Uterus (tissue), 4 donors: ENCODE measurements at places on chromosomes 2 and 18. TPM values are rescaled to one million over a fixed set of nuclear protein-coding genes. Genes with fewer than 3 reads are reported as not detected.

The RNF125 gene
- total RNA-seq = 1.5 TPM

The NEU4 gene
- total RNA-seq = 0.29 TPM

DNA sequence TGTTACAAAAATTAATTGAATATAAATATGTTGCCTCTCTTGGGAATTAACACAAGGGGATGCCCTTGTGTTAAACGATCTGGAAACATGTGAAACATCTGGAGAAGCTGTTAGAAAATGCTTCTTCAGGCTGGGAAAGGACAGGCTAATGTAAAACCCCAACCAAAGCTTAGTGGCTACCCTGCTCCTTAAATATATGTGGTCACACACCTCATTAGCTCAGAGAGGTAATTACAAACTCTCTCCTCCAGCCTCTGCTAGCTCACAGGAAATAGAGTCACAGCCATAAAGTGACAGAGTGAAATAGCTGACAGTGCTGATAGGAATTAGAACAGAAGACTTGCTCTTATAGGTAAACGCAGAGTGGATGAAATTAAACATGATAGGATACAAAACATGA, 155.9 kb downstream of the RAB3GAP1 start:
- DNase-seq = no peak

DNA sequence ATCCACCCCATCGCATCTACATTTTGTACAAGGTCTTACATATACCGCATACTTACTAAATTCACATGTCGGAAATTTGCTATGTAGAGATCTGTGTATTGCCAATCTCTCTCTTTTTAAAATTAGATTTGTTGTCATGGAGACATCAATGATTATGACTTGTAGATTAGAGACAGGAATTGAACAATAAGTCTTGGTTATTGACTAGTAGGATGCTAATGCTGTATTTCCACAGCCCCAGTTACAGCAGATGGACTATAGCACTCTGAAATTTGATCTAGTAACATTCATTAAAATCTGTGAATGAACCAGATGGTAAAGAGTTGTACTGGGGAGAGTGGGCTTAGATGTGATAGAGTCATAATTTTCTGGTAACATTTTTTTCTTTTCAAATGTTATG, 805.7 kb downstream of the SLC4A3 start:
- DNase-seq = no peak

DNA sequence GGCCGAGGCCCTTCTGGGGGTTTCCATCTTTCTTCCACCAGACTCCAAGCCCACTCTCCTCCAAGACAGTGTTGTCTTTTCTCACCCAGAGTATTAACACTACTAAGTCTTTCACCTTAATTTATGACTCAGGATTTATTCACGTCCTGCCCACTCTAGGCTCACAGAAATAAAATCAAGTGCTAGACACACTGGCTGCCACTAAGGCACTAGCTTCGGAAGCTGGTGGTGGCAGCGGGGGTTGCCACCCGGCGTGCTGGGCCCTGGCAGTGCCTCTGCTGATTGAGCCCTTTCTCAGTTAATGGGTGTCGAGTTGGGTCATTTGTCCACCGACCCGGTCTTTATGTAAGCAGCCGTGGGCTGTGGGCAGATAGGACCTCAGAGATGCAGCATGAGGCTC, 93.6 kb upstream of the FZD5 start:
- no peak for DNase-seq

DNA sequence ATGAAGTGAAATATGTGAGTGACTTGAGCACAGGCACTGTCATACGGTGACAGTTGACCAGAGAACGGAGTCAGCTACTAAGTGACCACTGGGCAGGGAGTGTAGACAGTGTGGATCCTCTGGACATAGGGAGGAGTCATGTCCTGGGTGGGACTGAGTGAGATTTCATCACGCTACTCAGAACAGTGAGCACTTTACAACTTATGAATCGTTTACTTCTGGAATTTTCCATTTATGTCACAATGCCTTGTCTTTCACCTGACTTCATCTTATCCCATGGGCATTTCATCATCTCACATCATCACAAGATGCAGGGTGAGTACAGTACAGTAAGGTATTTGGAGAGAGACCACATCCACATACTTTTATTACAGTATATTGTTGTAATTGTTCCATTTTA, 29.0 kb downstream of the PTPRM start:
- no peak for DNase-seq

DNA sequence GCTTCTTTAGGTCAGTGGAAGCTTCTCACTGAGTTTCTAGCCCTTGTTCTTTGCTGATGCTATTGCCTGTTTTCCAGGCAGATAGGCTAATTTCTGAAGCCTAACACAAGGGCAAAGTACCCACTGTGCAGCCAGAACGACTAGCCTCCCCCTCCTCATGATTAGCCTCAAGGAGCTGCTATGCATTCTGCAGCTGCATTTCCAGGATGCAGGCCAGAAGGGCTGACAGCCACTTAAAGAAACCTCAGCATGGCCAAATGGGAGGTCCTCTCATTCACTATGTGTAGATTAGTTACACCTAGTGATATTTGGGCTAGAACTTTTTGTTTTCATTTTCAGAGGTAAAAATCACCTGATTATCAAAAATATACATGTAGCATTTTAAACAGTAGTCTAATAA, 216.0 kb downstream of the RAD51AP2 start:
- no peak for DNase-seq

GRCh38 chr2:61722800-61723199, 131.1 kb downstream of the FAM161A start:
- no peak for DNase-seq

DNA sequence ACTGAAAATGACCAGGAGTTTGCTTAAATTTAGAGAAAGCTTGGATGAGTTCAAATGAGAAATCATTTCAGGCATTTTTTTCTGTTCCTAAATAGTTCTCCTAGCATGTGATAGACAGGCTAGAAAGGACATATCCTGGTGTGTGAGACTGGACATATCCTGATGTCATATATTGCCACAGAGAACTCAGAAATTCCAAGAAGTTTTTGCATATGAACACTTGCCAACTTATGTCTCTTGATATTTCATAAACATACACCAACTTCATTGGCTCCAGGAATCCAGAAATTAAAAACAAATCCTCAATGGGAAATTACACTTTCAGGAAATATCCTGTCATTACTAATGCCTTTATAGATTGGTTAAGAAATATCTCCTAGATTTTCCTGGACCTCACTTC, 2.9 kb upstream of the SERPINB4 start:
- DNase-seq = no peak

DNA sequence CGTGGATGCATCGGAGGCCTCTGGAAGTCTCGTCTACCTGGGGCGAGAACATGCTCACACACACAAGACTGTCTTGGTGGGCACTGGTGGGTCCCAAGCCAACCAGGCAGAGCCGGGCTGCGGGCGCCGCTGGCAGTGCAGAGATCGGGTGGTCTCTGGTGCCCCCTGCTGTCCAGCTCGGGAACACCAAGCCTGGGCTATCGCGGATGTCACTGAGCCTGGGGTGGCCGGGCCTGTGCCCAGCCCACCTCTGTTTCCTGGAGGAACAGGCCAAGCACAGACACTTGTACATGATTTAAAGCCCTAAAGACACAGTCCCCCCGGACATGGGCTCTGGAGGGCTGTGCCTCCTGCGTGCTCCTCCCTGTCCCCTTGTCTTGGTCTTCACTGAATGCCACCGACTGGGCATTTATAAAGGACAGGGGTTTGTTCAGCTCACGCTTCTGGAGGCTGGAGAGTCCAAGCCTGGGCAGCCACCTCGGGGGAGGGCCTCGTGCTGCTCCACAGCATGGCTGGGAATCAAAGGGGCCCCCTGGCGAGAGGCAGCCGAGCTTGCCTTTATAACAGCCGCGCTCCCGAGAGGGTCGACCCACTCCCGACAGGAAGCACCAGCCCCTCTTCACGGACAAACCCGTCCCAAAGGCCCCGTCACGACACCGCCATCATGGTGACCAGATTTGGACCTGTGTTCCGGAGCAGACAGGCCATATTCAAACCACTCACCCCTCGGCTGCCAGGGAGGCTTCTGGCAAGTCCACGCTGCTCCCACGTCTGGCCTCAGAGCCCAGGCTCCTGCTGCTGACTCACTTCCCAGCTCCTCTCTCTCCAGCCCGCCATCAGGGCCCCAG, 3.6 kb upstream of the OTOS start:
- peak; percentile 54 for DNase-seq

DNA sequence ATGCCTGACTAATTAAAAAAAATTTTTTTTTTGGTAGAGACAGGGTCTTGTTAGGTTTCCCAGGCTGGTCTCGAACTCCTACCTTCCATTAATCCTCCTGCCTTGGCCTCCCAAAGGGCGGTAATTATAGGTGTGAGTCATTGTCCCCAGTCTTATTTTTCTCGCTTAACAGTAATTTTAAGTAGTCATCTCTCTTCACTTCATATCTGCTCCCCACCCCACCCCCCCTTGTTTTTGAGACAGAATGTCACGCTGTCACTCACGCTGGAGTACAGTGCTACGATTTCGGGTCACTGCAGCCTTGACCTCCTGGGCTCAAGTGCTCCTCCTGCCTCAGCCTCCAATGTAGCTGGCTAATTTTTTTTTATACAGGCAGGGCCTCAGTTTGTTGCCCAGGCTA, 27.7 kb downstream of the RAB10 start:
- no peak for DNase-seq
